Mesothelial cell of epicardium (in vitro differentiated cells): ENCODE measurements at places on chromosomes 13 and 19. TPM values are rescaled to one million over a fixed set of nuclear protein-coding genes. Genes with fewer than 3 reads are reported as not detected.

DNA sequence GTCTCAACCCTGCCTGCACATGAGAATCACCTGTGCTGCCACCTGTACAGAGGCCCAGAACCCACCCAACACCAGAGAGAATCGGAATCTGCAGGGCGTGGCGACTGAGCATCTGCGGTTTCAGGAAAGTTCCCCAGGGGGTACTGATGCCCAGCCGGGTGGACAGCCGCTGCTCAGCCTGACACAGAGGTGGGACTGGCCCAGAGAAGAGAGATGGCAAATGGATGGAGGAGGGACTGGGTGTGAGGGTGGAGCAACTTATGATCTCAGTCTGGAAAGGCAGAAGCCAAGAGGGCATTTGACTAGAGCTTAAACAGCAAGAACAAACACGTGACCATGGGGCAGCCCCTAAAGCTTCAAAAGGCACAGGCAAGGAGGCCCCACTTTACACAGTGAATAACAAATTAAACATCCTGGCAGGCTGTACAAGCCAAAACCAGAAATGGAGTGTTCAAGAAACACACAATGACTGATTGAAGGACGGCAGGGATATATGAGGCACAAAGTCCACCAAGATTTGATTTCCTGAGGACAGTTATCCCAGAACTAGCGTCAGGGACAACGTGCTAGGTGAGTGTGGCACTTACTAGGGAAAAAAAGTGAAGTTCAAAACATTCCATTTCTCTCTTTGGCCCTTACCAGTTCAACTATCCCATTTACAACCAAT lies 3.1 kb downstream of the RANBP3 start:
- H3K27me3 ChIP-seq: no peaks in the 10 kb centered on the region
- peak overlapping the region; percentile 11 for H3K27ac ChIP-seq
- DNase-seq: no peak
- no peak overlapping the region for H3K4me3 ChIP-seq
- H3K4me1 ChIP-seq: peaks cover 37% of the 10 kb centered on the region

DNA sequence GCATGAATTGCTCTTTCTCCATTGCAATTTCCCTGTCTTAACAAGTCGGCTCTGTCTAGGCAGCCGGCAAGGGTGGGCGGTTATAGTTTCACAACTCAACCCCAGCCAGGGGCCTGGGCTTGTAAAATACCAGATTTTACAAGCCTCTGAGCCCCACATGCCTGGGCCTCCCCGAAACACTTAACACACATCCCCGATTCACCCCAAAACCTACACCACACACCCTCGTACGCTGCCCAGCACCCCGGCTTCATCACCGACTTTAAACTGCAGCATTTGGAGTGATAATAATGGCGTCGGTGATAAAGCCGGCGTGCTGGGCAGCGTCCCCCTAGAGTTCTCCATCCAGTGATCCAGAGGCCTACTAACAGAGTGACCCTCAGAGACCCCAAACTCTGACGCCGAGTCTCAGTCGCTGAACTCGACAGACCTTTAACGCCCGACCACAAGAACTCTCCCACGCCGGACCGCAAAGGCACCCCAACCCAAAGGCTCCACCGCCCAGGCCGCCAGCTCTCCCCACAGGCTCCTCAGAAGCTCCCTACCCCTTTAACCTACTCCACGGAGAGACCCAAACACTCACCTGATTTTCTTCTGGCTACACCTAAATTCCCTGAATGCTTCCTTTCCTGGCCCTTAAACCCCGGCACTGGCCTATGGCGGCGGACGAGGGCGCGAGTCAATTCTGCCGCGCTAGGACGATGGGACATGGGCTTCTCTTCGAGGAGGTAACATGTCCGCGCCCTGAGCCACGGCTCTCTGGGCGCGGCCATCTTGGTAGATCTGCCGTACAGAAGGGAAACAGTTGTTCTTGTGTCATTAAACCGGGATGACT lies at the start of gene ZNF649:
Gene ZNF649, minus strand, starts transcription at position 687 of the 835 bp plus-strand sequence. CDS start 4,910 bp downstream, outside the sequence.
- H3K4me3 ChIP-seq: peak within 1 kb of the TSS; percentile 99
- peaks cover 46% of the 10 kb centered on the region for H3K36me3 ChIP-seq
- H3K27ac ChIP-seq: peak within 1 kb of the TSS; percentile 99
- peak; percentile 79 for DNase-seq

DNA sequence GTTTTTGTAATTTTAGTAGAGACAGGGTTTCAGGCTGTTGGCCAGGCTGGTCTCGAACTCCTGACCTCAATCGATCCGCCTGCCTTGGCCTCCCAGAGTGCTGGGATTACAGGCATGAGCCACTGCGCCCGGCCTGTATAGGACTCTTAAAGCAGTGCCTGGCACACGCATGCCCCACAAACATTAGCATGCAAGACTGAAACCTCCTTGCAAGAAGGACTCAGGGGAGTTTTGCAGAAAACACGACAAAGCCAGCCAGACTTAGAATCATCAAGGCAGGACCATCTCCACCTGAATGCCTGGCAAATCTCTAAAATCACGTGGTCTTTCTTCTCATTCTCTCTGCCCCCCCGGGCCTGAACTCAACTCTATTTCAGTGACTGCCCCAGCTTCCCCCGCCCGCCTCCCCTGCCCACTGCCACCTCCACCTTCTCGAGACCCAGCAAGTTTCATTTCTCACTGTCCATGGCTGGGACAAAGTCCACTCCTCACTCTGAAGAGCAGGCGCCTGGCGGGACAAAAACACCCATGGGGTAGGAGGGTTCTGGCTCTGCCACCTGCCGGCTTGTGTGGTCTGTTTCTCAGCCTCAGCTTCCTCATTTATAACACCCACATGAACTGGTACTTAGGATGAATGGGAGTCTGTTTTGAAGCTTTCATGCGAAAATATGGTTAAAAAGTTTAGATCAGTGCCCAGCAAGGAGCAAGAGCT lies 2.4 kb downstream of the TICAM1 start:
- peak overlapping the region; percentile 9 for H3K4me3 ChIP-seq
- H3K4me1 ChIP-seq: peaks cover 8% of the 10 kb centered on the region
- H3K27me3 ChIP-seq: no peaks in the 10 kb centered on the region
- H3K36me3 ChIP-seq: no peaks in the 10 kb centered on the region
- H3K27ac ChIP-seq: no peak overlapping the region

GRCh38 chr19:48935864-48936263 lies 2.4 kb downstream of the DHDH start:
- H3K27ac ChIP-seq: no peak overlapping the region
- peaks cover 5% of the 10 kb centered on the region for H3K27me3 ChIP-seq
- H3K4me3 ChIP-seq: no peak overlapping the region
- peaks cover 17% of the 10 kb centered on the region for H3K36me3 ChIP-seq
- DNase-seq: no peak

- DNase-seq: peak; percentile 51
- no peak overlapping the region for H3K4me3 ChIP-seq
- H3K36me3 ChIP-seq: no peaks in the 10 kb centered on the region
- H3K27ac ChIP-seq: peak overlapping the region; percentile 87
Observed at GRCh38 chr13:43269037-43269481, 245.7 kb downstream of the DNAJC15 start.

- no peaks in the 10 kb centered on the region for H3K4me1 ChIP-seq
- H3K27me3 ChIP-seq: no peaks in the 10 kb centered on the region
- no peak for DNase-seq
- H3K4me3 ChIP-seq: no peak overlapping the region
- no peak overlapping the region for H3K27ac ChIP-seq
Observed at GRCh38 chr13:25507841-25508240, 136.1 kb downstream of the ATP8A2 start.

- H3K4me3 ChIP-seq: no peak overlapping the region
- no peaks in the 10 kb centered on the region for H3K36me3 ChIP-seq
- no peak for DNase-seq
- H3K27ac ChIP-seq: no peak overlapping the region
- H3K4me1 ChIP-seq: no peaks in the 10 kb centered on the region
Observed at GRCh38 chr13:107518780-107519179, 696.6 kb downstream of the LIG4 start.

GRCh38 chr13:113048766-113049165 lies 56.8 kb upstream of the F7 start:
- no peak overlapping the region for H3K27ac ChIP-seq
- DNase-seq: peak; percentile 12
- peaks cover 25% of the 10 kb centered on the region for H3K27me3 ChIP-seq
- no peaks in the 10 kb centered on the region for H3K4me1 ChIP-seq

- H3K27me3 ChIP-seq: peaks cover 3% of the 10 kb centered on the region
- no peaks in the 10 kb centered on the region for H3K4me1 ChIP-seq
- no peak overlapping the region for H3K4me3 ChIP-seq
- no peaks in the 10 kb centered on the region for H3K36me3 ChIP-seq
- no peak for DNase-seq
Observed at GRCh38 chr13:98772794-98773452, 20.5 kb upstream of the SLC15A1 start.

DNA sequence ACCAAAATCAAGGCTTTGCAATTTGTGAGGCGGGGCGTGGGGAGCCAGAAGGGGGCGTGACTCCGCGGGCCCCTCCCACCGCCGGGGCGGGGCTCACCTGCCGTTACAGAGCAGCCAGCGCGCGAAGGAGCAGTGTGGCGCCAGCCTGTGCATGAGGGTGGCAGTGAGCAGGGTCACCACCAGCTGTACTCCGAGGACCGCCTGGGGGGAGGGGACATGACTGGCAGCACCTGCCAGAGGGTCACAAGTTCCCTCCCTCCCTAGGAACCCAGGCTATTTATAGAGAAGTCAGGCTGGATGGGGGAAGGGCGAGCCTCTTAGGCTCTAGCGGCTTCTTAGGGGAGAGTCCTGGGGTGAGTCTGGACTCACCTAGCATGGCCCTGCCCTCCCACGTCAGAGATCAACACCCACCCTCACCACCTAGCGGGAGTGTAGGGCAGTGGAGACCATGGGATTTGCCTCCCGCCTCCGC lies 3.6 kb downstream of the TMEM161A start:
- H3K4me1 ChIP-seq: peaks cover 17% of the 10 kb centered on the region
- no peak for DNase-seq
- H3K27ac ChIP-seq: no peak overlapping the region
- H3K36me3 ChIP-seq: peaks cover 18% of the 10 kb centered on the region
- no peaks in the 10 kb centered on the region for H3K27me3 ChIP-seq

DNA sequence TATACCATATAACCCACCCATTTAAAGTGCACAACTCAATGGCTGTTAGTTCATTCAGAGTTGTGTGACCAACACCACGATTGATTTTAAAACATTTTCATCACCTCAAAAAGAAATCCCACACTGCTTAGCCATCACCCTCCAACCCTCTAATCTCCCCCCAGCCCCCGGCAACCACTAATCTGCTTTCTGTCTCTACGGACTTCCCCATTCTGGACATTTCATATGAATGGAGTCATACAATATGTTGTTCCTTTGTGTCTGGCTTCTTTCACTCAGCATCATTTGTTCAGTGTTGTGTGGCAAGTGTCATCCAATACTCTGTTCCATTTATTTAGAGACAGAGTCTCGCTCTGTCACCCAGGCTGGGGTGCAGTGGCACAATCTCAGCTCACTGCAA lies 4.0 kb upstream of the PNMA8B start:
- H3K36me3 ChIP-seq: peaks cover under 1% of the 10 kb centered on the region
- H3K4me1 ChIP-seq: peaks cover 8% of the 10 kb centered on the region
- H3K4me3 ChIP-seq: no peak overlapping the region
- peaks cover 3% of the 10 kb centered on the region for H3K27me3 ChIP-seq
- no peak for DNase-seq

DNA sequence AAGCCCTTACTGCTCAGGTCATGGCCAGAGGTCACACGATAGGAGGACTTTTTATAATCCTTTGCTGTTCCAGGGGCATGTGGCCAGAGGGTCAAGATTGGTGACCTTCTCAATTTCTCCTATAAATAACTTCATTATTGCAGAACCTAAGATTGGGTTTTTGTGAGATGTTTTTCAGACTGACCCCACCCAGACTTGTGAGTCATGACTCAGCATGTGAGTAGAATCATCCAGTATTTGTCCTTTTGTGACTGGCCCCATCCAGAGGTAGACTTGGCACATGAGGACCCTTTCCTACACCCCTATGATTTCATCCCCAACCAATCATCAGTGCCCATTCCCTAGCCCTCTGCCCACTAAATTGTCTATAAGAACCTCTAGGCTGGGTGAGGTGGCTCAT lies 84.5 kb upstream of the ABCC4 start:
- peaks cover 4% of the 10 kb centered on the region for H3K4me1 ChIP-seq
- DNase-seq: no peak
- H3K36me3 ChIP-seq: no peaks in the 10 kb centered on the region
- H3K4me3 ChIP-seq: no peak overlapping the region
- no peak overlapping the region for H3K27ac ChIP-seq
- H3K27me3 ChIP-seq: peaks cover 25% of the 10 kb centered on the region

- DNase-seq: no peak
- H3K27ac ChIP-seq: peak overlapping the region; percentile 62
- peaks cover 59% of the 10 kb centered on the region for H3K4me1 ChIP-seq
- no peaks in the 10 kb centered on the region for H3K27me3 ChIP-seq
- H3K36me3 ChIP-seq: no peaks in the 10 kb centered on the region
Observed at GRCh38 chr13:97116754-97117153, 105.4 kb upstream of the MBNL2 start.

DNA sequence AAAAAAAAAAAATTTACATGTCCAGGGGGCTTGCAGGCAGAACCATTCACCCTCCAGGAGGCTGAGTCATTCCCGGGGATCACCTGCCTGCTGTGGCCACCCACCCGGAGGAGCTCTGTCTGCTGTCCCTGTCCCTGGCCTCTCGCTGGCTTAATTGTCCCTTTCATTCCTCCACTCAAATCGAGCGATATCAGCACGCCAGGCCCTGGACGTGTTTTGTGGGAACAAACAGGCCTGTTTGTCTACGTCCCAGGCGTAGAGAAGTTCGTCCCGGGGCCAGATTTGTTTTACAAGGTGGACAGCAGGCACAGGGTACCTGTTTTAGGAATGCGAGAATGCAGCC lies 21.2 kb downstream of the SULT2B1 start:
- H3K36me3 ChIP-seq: no peaks in the 10 kb centered on the region
- H3K4me1 ChIP-seq: peaks cover 42% of the 10 kb centered on the region
- no peaks in the 10 kb centered on the region for H3K27me3 ChIP-seq
- peak overlapping the region; percentile 98 for H3K27ac ChIP-seq
- no peak overlapping the region for H3K4me3 ChIP-seq

- peaks cover 23% of the 10 kb centered on the region for H3K4me1 ChIP-seq
- H3K27ac ChIP-seq: no peak overlapping the region
- no peak overlapping the region for H3K4me3 ChIP-seq
- peaks cover 7% of the 10 kb centered on the region for H3K36me3 ChIP-seq
Observed at GRCh38 chr19:35261356-35262100, 7.2 kb upstream of the USF2 start.

- no peak overlapping the region for H3K27ac ChIP-seq
- DNase-seq: no peak
- H3K4me3 ChIP-seq: no peak overlapping the region
Observed at GRCh38 chr13:51728972-51729371, 75.0 kb downstream of the DHRS12 start.

DNA sequence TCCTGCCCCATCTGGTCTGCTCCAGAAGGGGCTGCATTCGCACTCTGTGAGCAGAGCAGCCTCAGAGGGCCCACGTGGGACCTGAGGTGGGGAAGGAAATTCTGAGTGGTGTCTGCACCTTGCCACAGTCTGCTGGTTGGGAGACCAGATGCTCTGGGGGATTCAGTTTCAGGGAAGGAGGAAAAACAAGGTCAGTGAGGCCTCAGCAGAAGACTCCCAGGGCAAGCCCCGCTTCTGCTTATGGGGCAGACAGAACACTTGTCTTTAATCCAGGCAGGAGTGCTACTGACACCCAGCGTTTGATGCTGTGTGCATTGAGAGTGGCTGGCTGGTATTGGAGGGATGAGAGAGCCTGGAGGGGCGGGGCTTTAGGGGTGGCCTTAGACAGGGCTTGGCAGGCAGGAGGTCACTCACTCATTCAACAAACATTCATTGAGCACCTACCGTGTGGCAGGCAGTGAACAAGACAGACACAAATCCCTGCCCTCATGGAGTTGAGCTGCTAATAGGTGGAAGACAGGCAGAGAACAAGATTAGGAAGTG lies 4.9 kb upstream of the CLEC17A start:
- no peak for DNase-seq
- H3K4me1 ChIP-seq: peaks cover 3% of the 10 kb centered on the region
- H3K27ac ChIP-seq: no peak overlapping the region
- H3K4me3 ChIP-seq: no peak overlapping the region
- no peaks in the 10 kb centered on the region for H3K36me3 ChIP-seq

WASF3 gene
- total RNA-seq: 18.0 to 19.4 TPM (median 18.9 TPM) in 3 replicates

NTF4 gene
- 48.5 to 50.8 TPM (median 49.6 TPM) in 3 replicates for total RNA-seq

UBL3 gene
- total RNA-seq: 22.7 to 23.6 TPM (median 23.3 TPM) in 3 replicates

SOX1 gene
- total RNA-seq: not detected in 3 replicates
